ENCODE measurements at places on chromosomes 7 and 10. TPM values are rescaled to one million over a fixed set of nuclear protein-coding genes. Genes with fewer than 3 reads are reported as not detected.

The INSYN2A gene
- total RNA-seq: 0.19 TPM

The LRRC17 gene
- total RNA-seq: not detected

The FAM25C gene
- not detected for total RNA-seq

The ZWINT gene
- 4.0 TPM for total RNA-seq

The NUTM2E gene
- total RNA-seq: not detected

The CFAP69 gene
- total RNA-seq: 11.3 TPM

The NYAP1 gene
- 2.4 TPM for total RNA-seq

The P4HA1 gene
- 22.0 TPM for total RNA-seq

The UCMA gene
- total RNA-seq: not detected

The GRM8 gene
- not detected for total RNA-seq

The SLC26A4 gene
- 1.1 TPM for total RNA-seq

The AMPH gene
- total RNA-seq: 17.4 TPM

The CPVL gene
- 25.1 TPM for total RNA-seq

The EN2 gene
- total RNA-seq: 0.12 TPM

The ABCB1 gene
- 12.2 TPM for total RNA-seq

The CTTNBP2 gene
- total RNA-seq: 13.3 TPM

The PGAM2 gene
- not detected for total RNA-seq

The VIPR2 gene
- total RNA-seq: 12.0 TPM

The TMEM213 gene
- not detected for total RNA-seq

The BTBD16 gene
- not detected for total RNA-seq

The PRKCQ gene
- 1.9 TPM for total RNA-seq

The ELN gene
- 61.2 TPM for total RNA-seq

The LRRTM3 gene
- total RNA-seq: 0.09 TPM

The TMEM184A gene
- 0.32 TPM for total RNA-seq

The NRAP gene
- total RNA-seq: not detected

The FGFR2 gene
- 8.4 TPM for total RNA-seq

The MNX1 gene
- total RNA-seq: not detected

The CDCA7L gene
- total RNA-seq: 20.0 TPM
